ENCODE measurements at places on chromosomes 16 and 17.

DNA sequence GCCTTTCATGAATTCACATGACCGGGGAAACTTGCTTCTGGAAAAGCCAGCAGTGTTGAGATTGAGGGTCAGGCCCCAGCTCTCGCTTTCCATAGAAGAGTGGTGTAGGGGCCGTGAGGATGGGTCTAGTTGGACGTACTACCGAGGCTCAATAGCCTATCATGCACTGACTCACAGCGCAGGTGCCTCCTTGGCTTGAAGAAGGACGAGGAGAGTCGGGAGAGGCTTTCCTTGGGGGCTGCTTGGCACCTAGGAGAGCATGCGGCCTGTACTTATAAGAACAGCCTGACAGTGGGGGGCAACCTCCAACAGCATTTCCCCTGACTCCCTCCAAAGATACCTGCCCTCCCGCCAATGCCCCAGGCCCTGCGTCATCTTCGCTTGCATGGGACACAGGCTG lies 37.6 kb downstream of the WSCD1 start:
- no peak for DNase-seq

DNA sequence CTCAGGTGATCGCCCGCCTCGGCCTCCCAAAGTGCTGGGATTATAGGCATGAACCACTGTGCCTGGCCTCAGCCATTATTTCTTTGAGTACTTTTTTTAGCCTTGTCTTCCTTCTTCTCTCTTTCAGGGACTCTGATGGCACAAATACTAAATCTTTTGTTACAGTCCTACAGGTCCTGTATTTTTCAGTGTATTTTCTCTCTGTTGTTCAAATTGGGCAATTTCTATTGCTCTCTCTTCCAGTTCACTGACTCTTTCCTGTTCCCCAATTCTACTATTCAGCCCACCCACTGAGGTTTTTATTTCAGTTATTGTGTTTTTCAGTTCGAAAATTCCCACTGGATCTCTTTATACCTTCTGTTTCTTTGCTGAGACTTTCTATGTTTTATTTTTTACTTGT lies 7.5 kb upstream of the DOK4 start:
- DNase-seq, result no peak

- DNase-seq, result no peak
Measured at GRCh38 chr17:61997664-61998063, 67.4 kb downstream of the MED13 start.

DNA sequence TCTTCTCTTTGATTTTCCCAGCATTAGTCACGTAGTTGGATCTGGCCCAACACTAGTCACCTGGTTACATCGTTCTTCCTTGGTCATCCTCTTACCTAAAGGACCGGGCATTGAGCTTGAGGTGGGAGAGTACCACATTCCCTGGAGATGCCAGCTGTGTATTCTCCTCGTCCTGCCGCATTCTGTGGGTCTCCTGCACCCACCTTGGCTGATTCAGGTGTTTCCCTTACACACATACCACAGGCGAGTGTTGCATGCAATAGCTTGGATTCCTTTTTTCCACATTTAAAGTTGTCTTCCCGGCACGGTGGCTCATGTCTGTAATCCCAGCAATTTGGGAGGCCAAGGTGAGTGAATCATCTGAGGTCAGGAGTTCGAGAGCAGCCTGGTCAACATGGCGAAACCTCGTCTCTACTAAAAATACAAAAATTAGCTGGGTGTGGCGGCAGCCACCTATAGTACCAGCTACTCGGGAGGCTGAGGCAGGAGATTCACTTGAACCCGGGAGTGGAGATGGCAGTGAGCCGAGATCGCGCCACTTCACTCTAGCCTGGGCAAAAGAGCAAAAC lies 21.6 kb upstream of the CLEC18C start:
- no peak for DNase-seq

DNA sequence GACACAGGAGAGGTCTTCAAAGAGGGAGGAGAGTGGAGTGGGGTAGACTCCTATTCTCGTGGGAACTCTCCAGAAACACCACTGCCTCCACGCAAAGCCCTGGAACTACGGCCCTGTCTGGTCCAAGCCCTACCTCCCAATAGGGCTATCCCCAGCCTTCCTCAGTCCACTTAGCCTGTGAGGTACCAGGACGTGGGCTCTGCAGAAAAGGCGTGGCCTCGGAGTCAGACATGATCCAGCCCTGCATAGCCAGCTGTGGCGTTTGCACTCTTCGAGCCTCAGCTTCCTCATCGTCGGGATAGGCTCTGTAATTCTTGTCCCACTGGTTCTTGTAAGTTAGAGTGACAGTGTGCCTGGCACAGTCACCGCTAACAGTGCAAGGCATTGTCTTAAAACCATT lies 13.8 kb downstream of the ENDOV start:
- DNase-seq, result no peak

GRCh38 chr17:41417127-41417526 lies 7.3 kb downstream of the KRT37 start:
- no peak for DNase-seq

DNA sequence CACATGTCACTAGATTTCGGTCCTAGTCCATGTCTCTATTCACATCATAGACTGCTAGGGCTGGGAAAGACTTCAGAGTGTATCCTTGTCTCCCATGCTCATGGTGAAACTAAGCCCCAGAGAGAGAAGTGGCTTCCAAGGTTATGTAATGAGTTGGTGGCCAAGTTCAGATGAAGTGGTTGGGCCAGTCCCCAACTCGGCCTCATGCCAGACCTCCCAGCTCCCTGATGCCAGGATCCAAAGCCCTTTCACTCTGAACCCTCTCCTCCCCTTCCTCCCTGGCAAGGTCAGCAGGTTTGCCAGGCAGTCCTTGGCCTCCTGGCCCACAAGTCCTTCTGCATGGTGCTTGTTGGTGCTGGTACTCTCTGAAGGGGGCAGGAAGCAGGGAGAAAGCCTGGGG lies 189.7 kb downstream of the AXIN2 start:
- no peak for DNase-seq

- no peak for DNase-seq
Measured at GRCh38 chr16:8751481-8752311, 45.7 kb downstream of the TMEM186 start.

- no peak for DNase-seq
Measured at GRCh38 chr16:10946308-10946707, 1.9 kb downstream of the CLEC16A start.

DNA sequence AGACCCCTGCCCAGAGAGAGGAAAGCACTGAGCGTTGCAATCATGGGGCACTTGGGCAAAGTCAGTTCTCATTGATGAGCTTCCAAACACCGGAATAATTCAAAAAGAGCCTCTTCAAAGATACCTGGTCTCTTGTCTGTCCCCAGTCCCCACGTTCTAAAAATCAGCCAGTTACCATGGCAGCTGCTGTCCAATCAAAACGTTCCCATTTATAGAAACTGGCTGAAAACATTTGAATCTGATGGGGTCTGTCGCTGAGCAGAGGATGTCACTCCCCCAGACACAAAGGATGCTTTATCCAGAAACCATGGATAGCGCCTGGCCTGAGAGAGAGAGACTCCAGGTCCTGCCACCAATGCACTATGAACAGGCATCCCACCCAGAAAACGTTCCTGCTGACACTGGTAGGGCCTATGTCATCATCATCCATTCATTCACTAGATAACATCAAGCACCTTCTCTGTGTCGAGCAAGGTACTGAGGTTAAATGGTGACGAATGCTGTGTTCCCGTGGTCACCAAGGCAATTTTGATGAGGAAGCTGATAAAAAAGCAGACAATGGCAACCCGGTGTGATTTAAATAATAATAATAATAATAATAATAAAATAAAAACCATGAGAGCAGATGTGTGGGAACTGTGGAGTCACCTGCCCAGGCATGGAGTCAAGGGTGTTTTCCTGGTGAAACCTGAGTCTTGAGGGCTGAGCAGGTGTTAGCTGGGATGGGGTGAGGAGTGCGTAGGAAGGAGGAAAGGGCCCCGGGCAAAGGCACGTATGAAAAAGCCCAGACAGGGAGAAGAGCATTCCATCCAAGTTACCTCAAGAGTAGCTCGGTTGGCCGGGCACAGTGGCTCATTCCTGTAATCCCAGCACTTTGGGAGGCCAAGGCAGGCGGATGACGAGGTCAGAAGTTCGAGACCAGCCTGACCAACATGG lies 19.0 kb upstream of the CALB2 start:
- no peak for DNase-seq

DNA sequence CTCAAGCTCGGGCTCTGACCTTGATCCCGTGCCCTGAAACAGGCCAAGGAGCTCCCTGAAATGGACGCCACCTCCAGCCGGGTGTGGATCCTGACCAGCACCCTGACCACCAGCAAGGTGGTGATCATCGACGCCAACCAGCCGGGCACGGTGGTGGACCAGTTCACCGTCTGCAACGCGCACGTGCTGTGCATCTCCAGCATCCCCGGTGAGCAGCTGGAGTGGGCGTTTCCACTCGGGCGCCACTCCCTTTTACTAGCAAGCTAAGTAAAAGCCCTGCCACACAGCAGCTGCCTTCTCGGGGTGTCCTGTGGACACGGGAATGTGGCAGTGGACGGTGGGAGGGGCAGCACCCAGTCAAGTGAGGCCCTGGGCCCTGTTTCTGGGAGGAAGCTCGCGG lies 6.4 kb downstream of the NME3 start:
- no peak for DNase-seq

GRCh38 chr16:89945654-89946053 lies 2.9 kb upstream of the DEF8 start:
- no peak for DNase-seq

Measured in CMK (cell line).